Stimulated activated CD4-positive, alpha-beta T cell treated with anti-CD3 and anti-CD28 coated beads, Interleukin-2, amount 100 ng/mL, for 48 hours (primary cell): ENCODE measurements at places on chromosomes 2 and 18.
A peak's percentile ranks its signal among the peaks of the same experiment; 100 is the strongest.

GRCh38 chr18:50956116-50956515 is 11.7 kb upstream of the ELAC1 start:
- DNase-seq = no peak

DNA sequence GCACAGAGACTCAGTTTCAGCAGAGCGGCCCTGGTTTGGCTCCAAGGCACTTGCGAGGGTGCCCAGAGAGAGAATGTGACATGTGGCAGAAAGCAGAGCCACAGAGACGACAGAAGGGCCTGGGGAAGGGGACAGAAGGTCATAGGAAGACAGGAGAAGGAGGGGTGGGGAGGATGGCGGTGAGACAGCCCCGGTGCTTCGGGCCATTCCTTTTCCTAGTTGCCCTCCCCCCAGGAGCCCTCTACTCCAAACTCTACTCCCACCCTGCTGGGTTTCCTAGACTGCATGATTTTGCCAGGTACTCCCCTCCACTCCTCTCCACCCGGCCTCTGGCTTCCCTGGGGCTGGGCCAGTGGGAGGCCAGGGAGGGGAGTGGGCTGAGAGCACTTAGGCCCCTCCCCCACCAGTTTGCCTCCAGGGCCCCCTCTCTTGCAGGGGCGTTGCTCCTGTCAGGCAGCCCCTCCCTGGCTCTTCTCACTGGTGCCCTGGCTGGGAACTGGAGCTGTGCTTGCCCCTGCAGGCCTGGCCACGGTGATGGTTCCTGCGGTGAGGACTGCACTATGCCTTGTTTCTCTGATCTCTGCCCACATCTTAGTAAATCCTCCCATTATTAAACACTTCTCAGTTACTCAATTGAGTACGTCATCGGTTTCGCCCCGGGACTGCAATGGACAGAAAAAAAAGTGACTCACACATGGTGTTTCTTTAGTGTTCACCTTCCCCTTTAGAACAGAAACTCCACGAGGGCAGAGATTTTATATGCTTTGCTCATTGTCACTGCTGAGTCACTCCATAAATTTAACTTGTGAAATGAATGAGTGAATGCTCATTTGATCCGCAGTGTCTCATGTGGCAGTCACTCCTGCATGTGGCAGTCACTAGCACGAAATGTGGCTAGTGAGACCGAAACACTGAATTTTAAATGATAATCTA is 58.7 kb upstream of the SP3 start:
- DNase-seq = peak; percentile 29

- DNase-seq = no peak
These were observed 115.6 kb upstream of the GPC1 start for GRCh38 chr2:240319855-240320203.

DNA sequence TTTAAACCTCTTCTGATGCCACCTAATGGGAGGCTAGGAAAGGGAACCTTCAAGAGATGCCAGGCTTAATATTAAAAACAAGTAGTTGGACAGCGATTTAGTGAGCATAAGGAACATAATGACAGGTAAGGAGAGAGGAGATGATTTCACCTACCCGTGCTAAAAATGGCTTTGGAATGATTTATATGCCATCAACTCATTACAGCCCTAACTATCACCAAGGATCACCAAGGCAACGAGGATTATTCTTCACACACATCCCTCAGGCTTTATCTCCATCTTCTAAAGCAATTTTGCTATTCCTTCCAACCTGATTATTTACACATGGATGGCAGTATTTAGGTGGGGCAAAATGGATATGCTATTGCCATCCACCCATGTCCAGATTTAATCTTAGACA is 237.8 kb downstream of the DCC start:
- DNase-seq = no peak

- no peak for DNase-seq
These were observed 111.2 kb upstream of the CD226 start for GRCh38 chr18:70058916-70059315.

DNA sequence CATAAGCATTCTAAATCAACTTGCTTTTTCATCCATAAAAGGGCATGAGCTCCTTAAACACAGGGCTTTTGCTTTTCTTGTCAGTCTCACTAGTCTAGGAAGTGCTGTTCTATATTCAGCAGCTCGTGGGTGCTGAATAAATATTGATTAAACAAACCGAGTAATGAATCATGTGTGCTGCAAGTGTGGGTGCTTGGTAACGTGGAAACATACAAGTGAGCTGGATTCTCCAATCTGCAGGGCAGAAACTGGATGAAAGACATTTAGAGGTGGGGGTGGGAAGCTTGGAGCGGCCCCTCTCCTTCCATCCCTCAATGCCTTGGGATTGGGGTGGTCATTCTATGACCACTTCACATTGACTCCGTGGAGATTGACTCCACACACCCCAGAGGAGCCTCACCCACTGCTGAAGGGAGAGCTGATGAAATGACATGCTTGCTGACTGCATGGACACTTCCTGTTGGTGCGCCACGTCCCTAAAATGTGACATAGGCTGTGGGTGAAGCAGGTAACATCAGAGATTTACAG is 114.6 kb downstream of the DOCK10 start:
- DNase-seq = no peak

DNA sequence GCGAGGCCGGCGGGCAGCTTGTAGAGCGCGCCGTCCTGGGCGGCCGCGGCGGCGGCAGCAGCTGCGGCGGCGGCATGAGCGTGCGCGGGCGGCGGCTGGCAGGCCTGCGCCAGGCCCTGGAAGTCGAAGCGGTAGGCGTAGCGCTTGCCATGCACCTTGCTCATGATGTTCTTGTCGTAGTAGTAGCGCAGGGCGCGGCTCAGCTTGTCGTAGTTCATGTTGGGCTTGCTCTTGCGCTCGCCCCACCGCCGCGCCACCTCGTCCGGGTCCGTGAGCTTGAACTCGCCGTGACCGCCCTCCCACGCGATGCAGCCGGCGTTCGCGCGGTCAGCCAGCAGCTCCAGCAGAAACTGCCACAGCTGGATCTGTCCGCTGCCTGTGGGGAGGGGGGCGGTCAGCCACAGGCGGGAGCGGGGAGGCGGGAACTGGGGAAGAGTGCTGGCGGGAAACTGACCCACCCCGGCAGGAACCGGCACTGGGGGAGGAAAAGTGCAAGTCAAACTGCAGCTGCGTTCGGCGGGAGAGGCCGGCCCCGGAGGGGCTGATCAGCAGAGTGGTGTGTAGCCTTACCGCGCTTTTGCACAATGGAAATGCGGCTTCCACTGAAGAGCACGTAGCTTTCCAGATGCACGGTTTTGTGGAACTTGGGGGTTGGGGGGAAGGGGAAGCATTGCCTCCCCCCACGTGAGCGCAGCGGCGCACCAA is 3.0 kb downstream of the FEV start:
- no peak for DNase-seq

DNA sequence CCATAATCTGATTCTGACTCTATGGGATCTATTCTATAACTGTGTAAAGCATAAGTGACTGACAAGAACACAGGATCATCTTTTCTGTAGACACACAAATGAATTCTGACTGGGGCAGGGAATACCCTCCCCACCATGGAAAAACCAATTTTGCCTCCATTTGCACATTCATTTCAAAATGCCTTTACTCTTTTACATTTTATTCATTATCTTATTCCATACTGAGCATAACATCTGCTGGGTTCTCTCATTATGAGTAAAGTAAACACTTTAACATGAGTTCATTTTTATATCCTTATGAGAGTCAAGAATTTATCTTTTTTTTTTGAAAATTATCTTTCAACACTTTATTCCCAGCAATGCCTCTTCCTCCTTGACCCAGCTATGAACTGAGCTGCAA is 163.5 kb downstream of the RNF152 start:
- DNase-seq = no peak

DNA sequence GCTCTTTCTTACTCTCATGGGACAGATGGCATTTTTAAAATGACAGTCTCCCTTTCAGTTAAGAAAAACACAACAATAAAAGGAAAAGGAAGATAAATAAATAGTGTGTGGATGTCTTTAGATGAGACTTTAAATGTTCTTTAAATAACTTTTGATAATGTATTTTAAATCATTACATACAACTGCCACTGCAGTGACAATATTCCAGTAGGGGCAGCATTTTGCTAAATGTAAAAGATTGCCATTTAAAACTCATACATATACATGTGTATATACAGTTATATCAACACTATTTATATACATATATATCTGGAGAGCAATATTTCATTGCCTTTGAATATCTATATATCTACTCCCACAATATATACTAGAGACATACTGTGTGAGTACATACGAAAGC is 90.7 kb downstream of the INO80D start:
- no peak for DNase-seq

DNA sequence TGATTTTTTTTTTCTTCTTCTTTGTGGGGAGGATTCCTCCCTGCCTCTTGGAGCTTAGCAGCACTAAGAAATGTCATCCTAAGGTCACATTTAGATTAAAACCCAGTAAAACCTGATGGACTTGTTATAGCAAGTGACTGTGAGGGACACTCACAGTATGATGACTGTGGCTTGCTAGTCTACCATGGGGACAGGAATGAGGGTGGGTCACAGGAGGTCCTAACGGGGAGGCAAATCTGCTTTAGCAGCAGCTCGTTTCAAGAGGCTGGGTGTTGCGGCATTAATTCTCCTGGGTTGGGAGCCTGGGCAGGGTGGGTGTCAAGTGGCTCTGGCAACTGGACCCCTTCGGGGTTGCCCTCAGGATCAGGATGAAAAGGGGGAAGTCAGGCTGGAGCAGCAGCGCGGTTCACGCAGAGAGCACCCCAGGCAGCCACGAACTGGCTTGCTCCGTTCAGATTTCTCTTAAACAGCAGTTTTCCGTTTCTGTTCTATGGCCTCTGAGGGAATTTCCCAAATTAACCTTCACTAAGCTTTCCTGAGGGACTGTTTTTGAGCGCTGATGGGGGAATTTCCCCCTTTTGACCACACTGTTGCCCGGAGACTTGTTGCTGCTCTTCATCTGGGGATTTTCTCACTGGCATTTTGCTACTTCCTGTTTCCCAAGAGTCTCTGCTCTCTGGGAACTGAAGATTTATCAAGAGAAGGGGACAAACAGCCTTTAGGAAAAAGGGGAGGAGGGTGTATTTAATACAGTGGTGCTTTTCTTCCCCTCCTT is 59.8 kb upstream of the PELI1 start:
- peak; percentile 36 for DNase-seq

DNA sequence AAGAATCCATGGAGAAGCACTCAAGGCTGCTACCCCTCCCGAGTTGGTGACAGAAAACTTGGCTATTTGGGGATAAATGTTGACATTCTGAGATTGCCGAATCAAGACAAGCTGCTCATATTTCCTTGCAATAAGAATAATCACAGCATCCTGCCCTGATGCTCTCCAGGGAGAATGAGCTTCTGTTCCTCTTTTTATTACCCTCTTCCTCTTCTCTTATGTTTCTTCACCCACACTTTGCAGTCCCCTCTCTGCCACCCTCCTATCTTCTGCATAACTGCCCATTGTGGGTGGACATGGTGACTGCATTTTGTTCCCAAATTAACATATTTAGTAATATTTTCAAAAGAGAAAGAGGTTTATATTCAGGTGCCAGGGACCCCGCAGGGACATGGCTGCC is 11.9 kb upstream of the MSGN1 start:
- no peak for DNase-seq

DNA sequence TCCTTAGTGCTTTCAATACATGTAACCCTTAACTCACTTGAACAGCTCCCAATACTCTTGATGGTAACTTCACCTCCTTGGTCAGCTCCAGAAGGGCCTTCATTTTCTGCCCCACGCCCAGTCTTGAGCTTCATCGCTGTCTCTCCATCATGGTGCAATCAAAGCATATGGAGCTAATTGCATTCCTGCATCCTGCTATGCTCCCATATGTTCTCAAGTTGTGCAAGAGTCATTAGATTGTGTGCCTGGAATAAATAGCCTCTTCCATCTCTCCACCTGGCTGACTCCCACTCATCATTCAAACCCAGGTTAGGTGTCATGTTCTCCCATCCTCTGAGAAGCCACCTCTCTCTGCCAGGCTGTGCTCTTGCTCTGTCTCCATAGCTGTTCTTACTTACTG is 364.5 kb upstream of the RGPD4 start:
- no peak for DNase-seq

DNA sequence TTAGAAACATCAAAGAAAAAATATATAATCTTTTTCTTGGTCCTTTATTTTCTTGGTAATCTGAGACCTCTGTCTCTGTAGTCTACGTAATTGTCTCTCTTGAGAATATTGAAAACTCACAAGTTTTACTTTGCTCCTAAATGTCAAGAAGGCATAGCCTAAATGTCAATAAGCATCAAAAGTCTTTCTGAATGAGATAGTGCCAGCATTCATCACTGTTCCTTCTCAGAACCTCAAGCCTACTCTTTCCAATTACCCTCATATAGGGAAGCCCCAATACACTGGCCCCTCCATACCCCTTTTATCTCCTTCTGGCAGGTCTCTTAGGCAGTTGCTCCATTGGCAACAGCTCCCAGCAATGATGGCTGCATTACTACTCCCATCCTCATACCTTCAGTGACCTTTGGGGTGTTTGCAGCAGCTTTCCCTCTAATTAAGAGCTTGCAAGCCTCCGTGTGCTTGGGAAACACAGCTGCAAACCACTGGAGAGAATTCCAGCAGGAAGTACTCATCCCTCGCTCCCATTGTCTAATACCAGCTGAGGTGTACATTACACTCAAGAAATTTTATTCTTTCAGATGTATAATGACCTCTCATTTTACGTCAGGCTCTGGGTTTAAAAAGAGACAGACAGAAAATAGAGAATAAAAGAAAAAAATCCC is 95.8 kb downstream of the KYNU start:
- no peak for DNase-seq

GRCh38 chr2:72713857-72714256 is 112.0 kb downstream of the EXOC6B start:
- no peak for DNase-seq

GRCh38 chr2:25044011-25044410 is 2.1 kb downstream of the EFR3B start:
- DNase-seq = no peak

GRCh38 chr18:59814891-59815290 is 84.9 kb upstream of the PMAIP1 start:
- DNase-seq = no peak

- no peak for DNase-seq
These were observed 38.7 kb downstream of the MCFD2 start for GRCh38 chr2:46876741-46877384.

DNA sequence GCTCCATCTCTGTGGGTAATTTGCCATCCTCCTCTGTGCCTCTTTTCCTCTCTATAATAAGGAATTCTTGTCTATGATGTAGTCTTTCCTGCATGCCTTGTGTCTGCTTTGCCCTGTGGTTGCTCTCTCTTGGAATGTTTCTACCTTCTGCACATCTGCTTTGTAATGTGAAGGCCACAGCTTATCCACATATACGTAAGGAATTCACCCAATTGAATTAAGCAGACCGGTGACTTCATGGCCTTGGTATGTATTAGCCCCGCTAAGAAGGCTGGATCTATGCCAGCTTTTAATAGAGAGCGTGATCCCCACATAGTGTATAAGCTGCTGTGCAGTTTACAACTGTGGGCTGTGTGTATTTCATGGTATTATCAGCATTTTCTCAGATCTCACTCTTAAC is 274.7 kb downstream of the RNF144A start:
- DNase-seq = no peak

DNA sequence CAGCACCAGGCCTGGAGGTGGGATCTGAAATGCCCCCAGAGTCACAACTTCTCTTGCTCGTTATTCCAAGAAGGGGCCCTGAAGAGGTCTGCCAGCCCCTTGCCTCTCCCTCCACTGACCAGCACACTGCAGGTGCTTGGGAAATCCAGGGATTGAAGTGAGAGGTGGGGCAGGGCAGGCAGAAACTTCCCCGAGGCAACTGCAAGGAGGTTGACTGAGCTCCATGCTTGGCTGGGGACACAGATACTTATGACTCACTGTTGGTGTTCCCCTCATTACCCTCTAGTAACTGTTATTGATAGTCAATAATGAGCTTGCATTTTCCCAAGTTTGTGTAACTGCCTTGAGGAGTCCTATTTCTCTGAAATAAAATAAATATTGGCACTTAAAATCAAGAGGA is 47.5 kb downstream of the MARCO start:
- DNase-seq = no peak
